ENCODE measurements at places on chromosomes 5 and 9. TPM values are rescaled to one million over a fixed set of nuclear protein-coding genes. Genes with fewer than 3 reads are reported as not detected.

SPINK1 gene
- total RNA-seq: not detected

PIK3R1 gene
- total RNA-seq: 19.5 TPM

GDF9 gene
- total RNA-seq: 0.12 TPM

CD274 gene
- 4.9 TPM for total RNA-seq

PAPPA gene
- 0.20 TPM for total RNA-seq

RHOBTB3 gene
- total RNA-seq: 70.2 TPM

DYNC2I2 gene
- total RNA-seq: 116 TPM

SPARC gene
- total RNA-seq: 2,339 TPM

SLC6A19 gene
- not detected for total RNA-seq

PCDHB14 gene
- 0.88 TPM for total RNA-seq

ADAMTSL1 gene
- 24.4 TPM for total RNA-seq

CEL gene
- total RNA-seq: 0.12 TPM

GPR21 gene
- total RNA-seq: not detected

SLC6A18 gene
- not detected for total RNA-seq

All from RPMI7951 (cell line).